ENCODE measurements at places on chromosomes 1 and 21.

- no peak for DNase-seq
Observed at GRCh38 chr1:117541003-117541402, 64.8 kb upstream of the TENT5C start.

- no peak for DNase-seq
Observed at GRCh38 chr1:170252851-170253579, 107.3 kb downstream of the NTMT2 start.

DNA sequence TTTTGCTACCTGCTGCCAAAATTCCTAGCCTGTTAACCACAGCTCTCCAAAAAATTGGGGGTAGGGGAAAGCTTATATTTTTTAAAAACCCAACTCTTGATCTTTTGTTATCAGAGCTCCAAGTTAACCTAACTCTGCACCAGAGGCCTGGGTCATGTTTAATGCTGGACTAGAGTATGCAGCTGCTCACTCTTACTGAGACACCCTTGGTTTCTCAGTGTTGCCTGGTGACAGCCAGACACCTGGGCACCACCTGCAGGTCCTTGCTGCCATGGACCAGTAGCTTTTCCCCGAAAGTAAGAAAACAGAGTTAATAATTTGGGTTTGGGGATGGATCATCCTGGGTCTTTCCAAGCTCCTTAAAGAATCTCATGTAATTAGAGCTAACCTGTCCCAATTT lies 30.1 kb downstream of the KCNJ6 start:
- peak; percentile 2 for DNase-seq

DNA sequence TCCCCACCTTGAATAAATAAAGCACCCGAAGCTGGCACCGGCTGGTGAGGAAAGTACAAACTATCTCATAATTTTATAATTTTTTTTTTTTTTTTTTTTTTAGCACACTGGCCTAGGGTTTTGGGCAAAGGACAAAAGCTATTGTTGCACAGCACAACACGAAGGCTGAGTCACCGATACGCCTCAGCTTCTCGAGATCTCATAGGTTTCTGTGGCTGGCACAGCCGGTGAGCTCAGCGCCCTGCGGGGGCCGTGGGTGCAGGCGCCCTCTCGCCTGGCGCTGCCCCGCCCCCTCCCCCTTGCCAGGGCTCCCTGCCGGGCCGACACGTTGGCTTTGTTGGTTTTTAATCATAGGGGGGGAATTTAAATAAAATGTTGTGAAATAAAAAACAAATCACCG lies 17.2 kb downstream of the CASZ1 start:
- DNase-seq: peak; percentile 59

DNA sequence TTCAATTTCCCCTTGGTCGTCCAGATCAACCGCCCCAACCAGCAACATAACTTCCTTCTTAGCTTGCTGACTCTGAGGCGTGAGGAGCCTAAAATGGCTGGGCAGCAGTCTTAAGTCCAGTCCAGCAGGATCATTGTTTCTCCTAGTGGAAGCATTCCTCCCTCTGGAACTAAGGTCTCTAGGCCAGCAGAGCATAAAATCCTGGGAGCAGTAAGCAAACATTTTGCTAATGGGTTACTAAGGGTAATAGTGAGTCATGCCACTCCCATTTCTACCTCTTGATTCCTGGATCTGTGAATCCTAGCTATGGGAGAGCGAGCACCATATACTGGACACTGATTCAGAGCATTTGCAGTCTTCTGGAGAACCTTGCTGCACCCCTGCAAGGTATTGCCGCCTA lies 59.9 kb downstream of the ADSS2 start:
- no peak for DNase-seq

DNA sequence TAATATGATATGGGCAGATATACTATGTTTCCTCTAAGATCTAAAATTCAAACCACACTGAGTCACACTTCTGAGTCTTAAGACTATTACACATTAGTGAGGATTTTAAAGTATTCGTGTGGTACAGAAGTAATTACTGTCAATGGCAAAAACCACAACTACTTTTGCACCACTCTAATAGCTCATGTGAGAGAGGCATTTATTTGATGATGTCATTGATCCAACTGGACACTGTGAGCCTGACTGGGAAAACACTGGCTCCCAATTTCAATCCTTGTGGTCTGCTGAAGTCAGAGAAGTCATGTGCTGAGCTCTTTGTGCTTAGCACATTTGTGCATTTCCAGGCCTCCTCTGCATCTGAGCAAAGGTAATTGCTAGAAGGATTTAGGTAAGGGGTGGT lies 377.8 kb downstream of the USH2A start:
- DNase-seq: no peak

DNA sequence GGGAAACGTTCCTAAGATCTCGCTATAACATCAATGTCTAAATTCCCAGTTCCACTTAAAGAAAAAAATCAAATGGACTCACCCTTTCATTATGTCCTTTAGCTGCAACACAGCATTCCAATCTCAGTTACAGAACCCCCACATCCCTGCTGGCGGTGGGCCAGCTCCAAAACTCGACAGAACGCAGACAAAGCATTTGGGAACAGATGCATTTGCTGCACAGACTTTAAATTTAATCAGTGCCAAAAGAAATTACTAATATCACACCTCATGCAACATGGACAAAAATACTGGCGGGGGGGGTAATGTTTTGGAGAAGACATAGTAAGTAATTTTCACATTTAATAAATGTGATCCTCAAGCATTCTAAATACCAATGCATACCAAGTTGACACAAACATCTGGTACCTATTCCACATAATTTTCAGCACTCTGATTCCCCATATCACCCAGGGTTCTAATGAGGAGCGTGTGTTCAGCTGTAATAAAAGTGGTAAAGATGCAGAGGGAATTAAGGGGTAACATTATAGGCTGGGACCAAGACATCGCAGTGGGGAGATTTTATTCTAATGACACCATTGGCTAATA lies 79.7 kb downstream of the TGFBR3 start:
- DNase-seq: no peak

DNA sequence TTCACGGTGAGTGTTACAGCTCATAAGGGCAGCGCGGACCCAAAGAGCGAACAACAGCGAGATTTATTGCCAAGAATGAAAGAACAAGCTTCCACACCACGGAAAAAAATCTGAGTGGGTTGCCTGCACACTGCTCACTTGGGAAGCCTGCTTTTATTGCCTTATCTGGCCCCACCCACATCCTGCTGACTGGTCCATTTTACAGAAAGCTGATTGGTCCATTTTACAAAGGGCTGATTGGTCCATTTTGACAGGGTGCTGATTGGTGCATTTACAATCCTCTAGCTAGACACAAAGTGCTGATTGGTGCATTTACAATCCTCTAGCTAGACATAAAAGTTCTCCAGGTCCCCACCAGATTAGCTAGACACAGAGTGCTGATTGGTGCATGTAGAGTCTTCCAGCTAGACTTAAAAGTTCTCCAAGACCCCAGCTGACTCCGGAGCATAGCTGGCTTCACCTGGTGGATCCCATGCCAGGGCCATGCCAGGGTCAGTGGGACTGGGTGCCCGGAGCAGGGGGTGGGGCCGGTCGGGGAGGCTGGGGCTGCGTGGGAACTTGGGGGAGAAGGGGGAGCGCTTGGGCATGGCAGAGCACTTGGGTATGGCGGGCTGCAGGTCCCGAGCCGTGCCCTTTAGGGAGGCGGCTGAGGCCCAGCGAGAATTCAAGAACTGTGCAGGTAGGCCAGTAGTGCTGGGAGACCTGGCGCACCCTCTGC lies 75.4 kb upstream of the ATP1A1 start:
- no peak for DNase-seq

GRCh38 chr1:185535621-185536020 lies 198.6 kb upstream of the HMCN1 start:
- DNase-seq: no peak

GRCh38 chr1:43331688-43332087 lies 5.9 kb upstream of the MPL start:
- DNase-seq: peak; percentile 69

DNA sequence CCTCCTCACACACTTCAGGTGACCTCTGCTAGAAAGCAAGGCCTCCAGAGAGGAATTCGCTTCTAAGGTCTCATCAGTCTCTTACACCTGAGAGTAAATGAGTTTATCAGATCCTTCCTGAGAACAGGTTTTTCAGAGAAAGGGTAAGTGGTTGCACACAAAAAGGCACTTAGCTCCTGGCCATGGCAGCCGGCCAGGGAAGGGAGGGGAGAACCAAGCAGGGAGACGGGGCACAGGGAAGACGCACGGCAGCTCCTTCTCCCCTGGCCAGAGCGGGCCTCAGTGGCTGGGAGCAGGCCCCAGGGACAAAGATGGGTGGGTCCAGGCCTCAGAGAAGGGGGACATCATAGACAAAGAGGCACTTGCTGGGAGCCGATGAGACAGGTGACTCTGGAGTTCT lies 3.6 kb upstream of the TNNT2 start:
- DNase-seq: peak; percentile 43

- DNase-seq: no peak
Observed at GRCh38 chr1:8136766-8137165, 110.7 kb upstream of the ERRFI1 start.

DNA sequence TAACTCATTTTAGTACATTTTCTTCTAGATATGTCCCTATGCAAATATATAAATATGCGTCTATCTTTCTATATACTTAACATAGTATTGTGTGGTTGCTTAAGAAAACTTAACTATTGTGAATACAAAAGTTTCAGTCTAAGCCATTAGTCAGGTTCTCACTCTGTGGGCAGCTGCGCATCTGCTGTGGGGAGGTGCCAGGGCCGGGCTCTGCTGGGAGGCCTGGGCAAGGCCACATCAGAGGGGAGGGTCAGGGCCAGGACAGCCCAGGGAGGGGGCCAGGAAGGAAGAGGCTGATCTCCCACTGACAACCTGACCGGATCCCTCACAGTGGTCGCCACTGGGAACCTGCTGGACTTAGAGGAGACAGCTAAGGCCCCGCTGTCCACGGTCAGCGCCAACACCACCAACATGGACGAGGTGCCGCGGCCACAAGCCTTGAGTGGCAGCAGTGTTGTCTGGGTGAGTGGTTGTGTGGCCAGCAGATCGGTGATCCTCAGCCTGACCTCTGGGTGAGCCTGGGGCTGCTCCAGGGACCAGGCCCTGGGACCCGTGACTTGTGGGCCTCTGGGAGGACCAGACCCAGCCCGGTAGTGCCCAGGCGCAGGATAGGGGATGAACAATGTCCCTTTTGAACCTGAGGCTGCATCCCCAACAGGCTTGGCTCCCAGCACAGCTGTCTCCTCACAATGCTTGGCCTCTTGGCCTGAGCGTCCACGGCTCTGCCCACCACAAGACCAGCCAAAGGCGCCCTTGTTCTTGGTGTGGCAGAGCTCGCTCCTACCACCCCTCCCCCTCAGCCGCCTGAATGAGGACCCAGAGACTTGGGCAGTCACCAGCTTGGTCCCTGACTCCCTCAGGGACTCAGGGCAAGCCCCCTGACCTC lies 20.2 kb downstream of the LDLRAP1 start:
- no peak for DNase-seq

DNA sequence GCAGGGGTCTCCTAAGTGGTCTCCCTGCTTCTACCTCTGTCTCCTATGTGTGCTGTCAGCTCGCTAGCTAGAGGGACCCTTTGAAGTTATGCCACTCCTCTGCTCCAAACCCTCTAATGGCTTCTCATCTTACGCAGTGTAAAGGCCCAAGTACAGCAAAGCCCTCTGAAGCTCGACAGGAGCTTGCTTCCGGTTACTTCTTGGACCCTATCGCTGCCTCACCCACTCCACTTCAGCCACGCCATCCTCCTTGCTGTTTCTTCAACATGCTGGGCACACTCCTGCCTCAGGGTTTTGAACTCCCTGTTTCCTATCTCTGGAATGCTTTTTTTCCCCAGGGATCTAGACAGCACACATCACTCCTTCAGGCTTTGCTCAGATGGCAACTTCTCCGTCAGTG lies 102.3 kb upstream of the F3 start:
- DNase-seq: no peak

DNA sequence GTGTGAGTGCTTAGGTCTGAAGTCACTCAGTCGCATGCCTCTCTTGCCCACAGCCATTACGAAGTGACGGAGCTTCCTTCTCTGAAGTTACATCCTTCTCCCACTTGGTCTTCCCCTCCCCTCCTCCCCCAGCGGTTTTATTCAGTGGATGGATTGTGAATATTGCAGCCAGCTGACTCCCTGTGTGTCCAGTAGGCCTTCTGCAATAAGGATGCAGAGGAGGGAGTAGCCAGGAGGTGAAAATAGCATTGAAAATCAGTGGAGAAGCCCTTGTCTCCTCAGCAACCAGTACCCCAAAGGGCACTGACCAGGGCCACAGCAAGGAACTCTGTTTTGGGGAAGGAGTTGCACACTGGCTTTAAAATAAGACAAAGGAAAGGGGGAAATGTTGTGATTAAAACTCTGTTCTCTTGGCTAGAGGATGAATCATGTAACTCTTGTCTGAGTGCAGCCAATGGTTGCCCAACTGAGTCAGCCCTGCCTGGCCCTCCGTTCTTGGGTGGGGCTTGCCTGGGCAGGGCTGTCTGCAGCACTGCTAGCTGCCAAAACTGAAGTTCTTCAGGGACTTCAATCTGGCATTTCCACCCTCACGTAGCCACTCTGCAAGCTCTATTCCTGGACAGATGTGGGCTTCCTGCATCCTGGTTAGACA lies 4.3 kb downstream of the S100A10 start:
- DNase-seq: no peak

GRCh38 chr1:183635099-183635605 lies 431 bp downstream of the ARPC5 start:
- DNase-seq: peak; percentile 26

DNA sequence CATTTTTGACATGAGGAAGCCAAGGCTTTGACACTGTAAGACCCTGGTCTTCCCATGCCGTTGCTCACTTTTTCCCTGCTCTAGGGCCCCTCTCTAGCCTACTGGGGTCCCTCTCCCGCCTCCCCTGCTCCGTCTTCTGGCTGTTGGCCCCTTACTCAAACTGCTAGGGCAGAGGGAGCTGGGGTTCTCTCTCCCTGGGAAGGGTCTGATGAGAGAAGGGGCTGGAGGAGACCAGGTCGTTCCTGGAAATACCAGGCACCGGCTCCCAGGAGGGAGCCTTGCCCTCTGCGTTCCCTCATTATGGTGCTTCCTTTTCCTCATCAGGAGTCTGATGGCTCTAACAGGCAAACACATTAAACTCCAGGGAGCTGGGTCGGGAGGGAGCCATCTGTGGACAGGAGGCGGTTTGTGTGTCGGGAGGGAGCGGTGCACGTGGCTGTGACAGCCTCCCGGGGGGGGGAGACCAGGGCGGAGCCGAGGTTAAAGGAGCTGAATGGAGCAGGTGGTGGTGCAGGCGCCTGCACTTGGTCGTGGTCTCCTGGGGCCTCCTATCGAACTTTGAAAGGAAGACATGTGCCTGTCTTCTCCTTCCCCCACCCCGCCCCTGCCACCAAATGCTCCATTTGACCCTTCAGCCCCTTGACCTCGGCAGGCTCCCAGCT lies 35.4 kb upstream of the LHX4 start:
- no peak for DNase-seq
